ENCODE measurements at places on chromosomes 12 and 14. TPM values are rescaled to one million over a fixed set of nuclear protein-coding genes. Genes with fewer than 3 reads are reported as not detected.
A peak's percentile ranks its signal among the peaks of the same experiment; 100 is the strongest.

GRCh38 chr12:49089821-49090773 is 4.5 kb downstream of the DHH start:
- peak; percentile 30 for DNase-seq

The SLCO1B1 gene
- total RNA-seq = not detected

- DNase-seq = no peak
Measured at GRCh38 chr12:79019672-79020071, 155.1 kb downstream of the SYT1 start.

DNA sequence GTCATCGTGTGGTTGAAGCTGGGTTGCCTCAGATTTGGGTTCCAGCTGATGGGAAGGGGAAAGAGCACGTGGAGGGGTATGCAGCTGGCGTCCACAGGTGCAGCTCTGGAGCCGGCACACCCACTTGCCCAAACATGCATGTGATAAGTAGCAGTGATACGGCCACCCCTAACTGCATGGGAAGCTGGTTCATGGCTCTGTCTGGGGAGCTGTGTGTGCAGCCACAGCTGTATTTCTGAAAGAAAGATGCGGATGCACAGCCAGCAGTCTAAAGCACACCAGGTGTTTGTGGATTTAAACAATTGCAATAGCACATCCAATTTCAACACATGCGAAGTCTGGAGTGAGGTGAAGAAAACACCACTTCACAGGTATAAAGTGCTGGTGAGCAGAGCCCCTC is 181.4 kb downstream of the EFCAB11 start:
- DNase-seq = no peak

GRCh38 chr14:89025561-89026236 is 201.2 kb downstream of the TTC8 start:
- DNase-seq = no peak

DNA sequence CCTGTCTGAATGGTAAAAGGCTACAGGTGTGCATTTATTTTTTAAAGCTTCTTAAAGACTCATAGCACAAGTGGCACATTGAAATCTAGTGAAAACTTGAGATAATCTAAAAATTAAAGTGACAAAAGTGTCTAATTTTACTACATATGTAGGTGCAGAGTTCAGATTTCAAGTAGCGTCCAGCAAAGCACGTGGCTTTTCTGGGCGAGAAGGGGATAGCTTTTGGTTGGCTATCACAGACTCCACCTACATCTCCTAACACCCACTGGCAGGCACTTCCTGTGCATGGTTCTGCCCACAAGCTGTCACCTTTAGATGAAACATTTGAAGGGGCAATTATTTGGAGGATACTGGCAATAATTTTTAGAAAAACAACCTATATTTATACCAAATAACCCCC is 1.9 kb upstream of the PITPNM2 start:
- DNase-seq = no peak

The SLC39A5 gene
- 1.4 TPM for total RNA-seq

The LRFN5 gene
- total RNA-seq = not detected

The MSI1 gene
- 0.07 TPM for total RNA-seq

GRCh38 chr12:99119449-99119848 is 474.4 kb downstream of the APAF1 start:
- no peak for DNase-seq

DNA sequence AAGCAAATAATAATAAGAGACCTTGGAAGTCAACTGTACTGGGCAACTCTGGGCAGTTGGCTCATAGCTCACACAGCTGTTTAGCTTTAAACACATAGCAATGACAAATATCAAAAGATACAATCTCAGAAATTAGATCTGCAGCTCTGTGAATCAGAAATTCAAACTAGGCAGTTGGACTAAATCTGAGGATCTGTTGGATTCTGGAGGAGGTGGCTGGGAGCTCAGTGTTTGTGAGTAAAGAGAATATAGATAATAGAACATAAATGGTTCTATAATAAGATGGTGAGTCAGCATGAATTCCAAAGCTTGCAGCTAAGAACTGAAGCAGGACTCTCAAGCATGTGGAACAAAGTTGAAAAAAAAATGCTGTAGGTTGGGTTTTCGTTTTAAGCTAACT is 1949.4 kb upstream of the SEL1L start:
- no peak for DNase-seq

The ZBTB42 gene
- total RNA-seq = 5.9 TPM

GRCh38 chr12:4280351-4281163 is 7.0 kb downstream of the CCND2 start:
- no peak for DNase-seq

DNA sequence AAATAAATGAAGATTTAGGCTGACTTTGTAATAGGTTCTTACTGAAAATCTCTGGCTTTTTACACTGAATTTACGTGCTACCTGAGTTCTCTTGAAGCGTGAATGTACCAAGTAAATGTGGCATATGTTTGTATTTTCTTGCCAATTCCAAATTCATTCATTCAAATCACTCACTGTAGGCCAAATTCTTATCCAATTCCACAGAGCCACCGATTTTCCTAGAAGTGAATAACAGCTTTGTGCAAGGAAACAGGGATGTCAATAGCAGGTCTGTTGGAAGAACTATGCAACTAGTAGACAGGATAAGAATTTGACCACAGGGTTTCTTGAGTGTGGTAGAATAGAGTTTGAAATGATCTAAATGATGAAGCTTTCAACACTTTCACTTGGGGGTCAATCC is 86.8 kb downstream of the SOX5 start:
- DNase-seq = no peak

DNA sequence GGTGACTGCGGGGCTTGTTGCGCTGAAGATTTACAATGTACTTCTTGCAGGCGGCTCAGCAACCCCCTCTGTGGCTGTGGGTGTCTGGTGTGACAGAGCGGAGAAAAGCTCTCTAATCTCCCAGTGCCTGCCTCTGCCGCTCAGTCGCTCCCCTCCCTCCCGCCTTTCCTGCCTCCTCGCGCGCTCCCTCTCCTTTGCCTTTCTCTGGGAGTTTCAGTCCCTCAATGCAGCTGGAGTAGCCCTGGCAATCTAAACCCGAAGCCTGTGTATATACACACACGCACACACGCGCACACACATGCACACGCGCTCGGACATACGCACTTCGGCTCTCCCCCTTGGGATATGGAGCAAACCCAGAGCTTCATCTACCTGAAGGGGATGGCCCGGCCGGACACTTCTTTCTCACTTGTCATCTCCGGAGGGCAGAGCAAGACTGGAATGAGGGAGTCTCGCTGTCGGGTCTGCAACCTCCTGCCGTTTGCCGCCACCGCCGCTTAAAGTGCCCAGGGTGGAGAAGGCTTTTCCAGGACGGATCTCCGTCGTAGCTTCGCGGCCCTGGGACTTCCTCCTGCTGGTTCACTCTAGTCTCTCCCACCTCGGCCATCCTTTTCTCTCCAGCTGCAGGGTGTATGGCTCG is 599 bp upstream of the TRHDE start:
- DNase-seq = no peak

GRCh38 chr12:15196221-15196620 is 25.0 kb downstream of the RERG start:
- no peak for DNase-seq
